ENCODE measurements at places on chromosomes 11 and 22.

DNA sequence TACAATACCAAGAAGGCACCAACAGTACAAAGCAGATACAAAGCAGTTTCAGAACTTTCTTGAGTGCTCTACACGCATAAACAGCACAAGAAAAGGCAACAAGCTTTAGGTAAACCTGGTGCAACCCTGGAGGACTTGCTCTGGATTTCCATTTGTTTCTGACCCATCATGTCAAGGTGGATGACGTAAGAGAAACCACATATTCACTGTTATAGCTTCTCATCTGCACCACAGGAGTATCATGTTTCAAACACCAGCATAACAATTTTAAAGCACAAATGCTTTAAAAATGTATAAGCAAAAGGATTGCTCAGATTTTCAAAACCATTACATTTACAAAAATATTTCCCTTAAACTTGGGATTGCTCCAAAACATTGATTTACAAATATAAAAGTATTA lies 25.0 kb upstream of the YPEL1 start:
- H3K36me3 ChIP-seq: peaks cover 38% of the 10 kb centered on the region
- no peaks in the 10 kb centered on the region for H3K27me3 ChIP-seq
- DNase-seq: no peak

GRCh38 chr11:13620063-13620462 lies 48.4 kb upstream of the FAR1 start:
- H3K4me3 ChIP-seq: no peak overlapping the region
- no peaks in the 10 kb centered on the region for H3K36me3 ChIP-seq
- H3K27ac ChIP-seq: no peak overlapping the region
- no peak for DNase-seq
- H3K4me1 ChIP-seq: no peaks in the 10 kb centered on the region

GRCh38 chr22:42227435-42227834 lies 43.0 kb downstream of the TCF20 start:
- no peak for DNase-seq
- H3K4me1 ChIP-seq: no peaks in the 10 kb centered on the region
- 0 out of 2 replicates have a peak, but pooled peaks cover 8% of the 10 kb centered on the region for H3K36me3 ChIP-seq
- H3K27me3 ChIP-seq: no peaks in the 10 kb centered on the region
- no peak overlapping the region for H3K4me3 ChIP-seq
- no peak overlapping the region for H3K27ac ChIP-seq

DNA sequence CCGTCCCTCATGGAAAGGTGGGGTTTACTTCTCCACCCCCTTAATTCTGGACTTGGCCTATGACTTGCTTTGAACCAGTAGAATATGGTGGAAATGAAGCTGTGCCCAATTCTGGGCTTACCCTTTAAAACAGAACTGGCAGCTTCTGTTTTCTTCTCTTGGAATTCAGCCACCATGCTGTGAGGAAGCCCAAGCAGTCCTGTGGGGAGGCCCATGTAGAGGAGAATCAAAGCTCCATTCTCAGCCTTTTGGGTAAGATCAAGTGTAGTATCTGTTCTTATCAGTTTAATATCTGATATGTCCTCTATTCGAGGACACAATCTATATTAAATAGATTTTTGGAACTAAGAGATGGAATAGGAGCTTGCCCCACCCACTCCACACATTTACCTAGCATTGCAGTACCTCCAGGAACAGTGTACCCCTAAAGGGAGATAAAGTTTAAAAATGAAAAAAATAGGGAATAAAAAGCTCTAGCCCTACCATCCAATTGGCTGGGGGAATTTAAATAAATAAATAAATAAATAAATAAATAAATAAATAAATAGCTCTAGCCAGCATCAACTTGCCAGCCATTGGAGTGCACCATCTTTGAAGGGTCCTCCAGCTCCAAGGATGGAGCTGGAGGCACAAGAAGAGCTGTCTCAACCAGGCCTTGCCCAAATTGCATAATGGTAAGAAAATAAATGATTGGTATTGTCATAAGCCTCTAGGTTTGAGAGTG lies 13.2 kb upstream of the SYVN1 start:
- no peaks in the 10 kb centered on the region for H3K27me3 ChIP-seq
- H3K27ac ChIP-seq: no peak overlapping the region
- no peaks in the 10 kb centered on the region for H3K36me3 ChIP-seq
- no peak for DNase-seq

GRCh38 chr11:77047007-77047927 lies 13.1 kb downstream of the B3GNT6 start:
- peaks cover 7% of the 10 kb centered on the region for H3K4me1 ChIP-seq
- no peaks in the 10 kb centered on the region for H3K36me3 ChIP-seq
- H3K27ac ChIP-seq: no peak overlapping the region
- peak overlapping the region; percentile 24 for H3K4me3 ChIP-seq

GRCh38 chr22:28773461-28773867 lies 969 bp downstream of the CCDC117 start:
- no peak for DNase-seq
- no peaks in the 10 kb centered on the region for H3K27me3 ChIP-seq
- H3K36me3 ChIP-seq: peaks cover 26% of the 10 kb centered on the region
- H3K4me3 ChIP-seq: peak overlapping the region; percentile 74
- no peaks in the 10 kb centered on the region for H3K4me1 ChIP-seq

- peaks cover 40% of the 10 kb centered on the region for H3K27me3 ChIP-seq
- no peak for DNase-seq
- no peaks in the 10 kb centered on the region for H3K36me3 ChIP-seq
- H3K4me1 ChIP-seq: no peaks in the 10 kb centered on the region
- H3K27ac ChIP-seq: no peak overlapping the region
Observed at GRCh38 chr11:64034411-64034811, 1.3 kb upstream of the FLRT1 start.

DNA sequence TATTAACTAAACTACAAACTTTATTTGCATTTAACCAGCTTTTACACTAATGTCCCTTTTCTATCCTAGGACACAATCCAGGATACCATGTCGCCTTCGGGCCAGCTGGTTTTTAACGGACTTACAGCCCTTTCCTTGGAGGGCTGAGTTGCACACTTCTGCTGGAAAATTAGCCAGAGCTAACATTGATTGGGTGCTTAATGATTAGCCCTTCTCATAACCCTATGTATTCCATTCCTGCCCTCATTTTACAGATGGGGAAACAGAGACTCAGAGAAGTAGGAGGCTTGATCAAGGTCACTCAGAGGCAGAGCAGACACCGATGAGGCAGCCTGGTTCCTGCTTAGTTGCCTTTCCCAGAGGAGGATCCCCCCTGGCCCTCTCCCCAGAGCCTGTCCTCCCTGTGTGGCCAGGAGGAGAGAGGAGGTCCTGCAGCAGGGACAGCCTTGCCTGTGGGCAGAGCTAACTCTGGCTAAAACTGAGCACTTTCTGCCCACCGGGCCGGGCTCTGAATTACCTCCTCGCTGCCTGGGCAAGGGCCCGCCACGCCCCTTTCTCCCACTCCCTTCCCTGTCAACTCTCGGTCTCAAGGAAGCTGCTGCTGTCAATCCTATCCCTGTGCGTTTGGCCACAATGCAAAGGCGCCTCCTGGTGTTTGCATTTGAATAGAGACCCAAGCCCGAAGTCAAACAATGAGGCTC lies 59.6 kb upstream of the PAX6 start:
- no peaks in the 10 kb centered on the region for H3K36me3 ChIP-seq
- H3K4me1 ChIP-seq: no peaks in the 10 kb centered on the region
- H3K4me3 ChIP-seq: no peak overlapping the region
- H3K27me3 ChIP-seq: peaks cover 17% of the 10 kb centered on the region
- no peak for DNase-seq
- no peak overlapping the region for H3K27ac ChIP-seq

DNA sequence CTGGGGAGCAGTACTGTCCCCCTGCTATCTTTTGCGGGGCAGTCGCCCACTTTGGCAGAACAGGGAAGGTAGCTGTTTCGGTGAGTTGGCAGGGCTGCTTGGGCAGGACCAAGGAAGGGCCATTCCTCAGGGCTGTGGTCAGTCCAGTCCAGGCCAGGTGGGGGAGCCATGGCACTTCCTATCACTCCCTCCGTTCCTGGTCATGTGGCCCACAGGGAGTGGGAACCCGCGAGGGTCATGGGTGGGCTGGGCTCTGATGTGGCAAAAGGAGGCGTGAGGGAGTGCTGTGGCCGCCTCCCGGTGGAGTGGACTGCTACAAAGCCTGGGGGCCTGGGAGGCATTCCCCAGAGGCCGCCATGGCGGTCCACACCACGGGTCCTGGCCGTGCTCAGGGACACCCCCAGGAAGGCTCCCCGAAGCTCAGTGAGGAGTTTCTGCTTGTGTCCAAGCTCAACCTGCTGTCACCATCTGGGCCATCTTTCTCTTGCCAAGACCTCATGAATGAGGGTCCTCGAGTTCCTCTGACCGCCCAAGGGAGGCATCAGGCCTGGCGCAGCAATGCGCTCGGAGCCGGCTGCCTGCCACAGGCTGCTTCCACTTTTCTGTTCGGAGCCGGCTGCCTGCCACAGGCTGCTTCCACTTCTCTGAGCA lies 11.9 kb downstream of the CHID1 start:
- H3K27me3 ChIP-seq: no peaks in the 10 kb centered on the region
- peaks cover 48% of the 10 kb centered on the region for H3K36me3 ChIP-seq
- H3K27ac ChIP-seq: no peak overlapping the region
- H3K4me3 ChIP-seq: no peak overlapping the region
- DNase-seq: no peak

- DNase-seq: no peak
- peaks cover 67% of the 10 kb centered on the region for H3K27me3 ChIP-seq
- H3K4me1 ChIP-seq: no peaks in the 10 kb centered on the region
- H3K36me3 ChIP-seq: no peaks in the 10 kb centered on the region
- no peak overlapping the region for H3K27ac ChIP-seq
- no peak overlapping the region for H3K4me3 ChIP-seq
Observed at GRCh38 chr22:36816339-36816635, 548 bp downstream of the PVALB start.

DNA sequence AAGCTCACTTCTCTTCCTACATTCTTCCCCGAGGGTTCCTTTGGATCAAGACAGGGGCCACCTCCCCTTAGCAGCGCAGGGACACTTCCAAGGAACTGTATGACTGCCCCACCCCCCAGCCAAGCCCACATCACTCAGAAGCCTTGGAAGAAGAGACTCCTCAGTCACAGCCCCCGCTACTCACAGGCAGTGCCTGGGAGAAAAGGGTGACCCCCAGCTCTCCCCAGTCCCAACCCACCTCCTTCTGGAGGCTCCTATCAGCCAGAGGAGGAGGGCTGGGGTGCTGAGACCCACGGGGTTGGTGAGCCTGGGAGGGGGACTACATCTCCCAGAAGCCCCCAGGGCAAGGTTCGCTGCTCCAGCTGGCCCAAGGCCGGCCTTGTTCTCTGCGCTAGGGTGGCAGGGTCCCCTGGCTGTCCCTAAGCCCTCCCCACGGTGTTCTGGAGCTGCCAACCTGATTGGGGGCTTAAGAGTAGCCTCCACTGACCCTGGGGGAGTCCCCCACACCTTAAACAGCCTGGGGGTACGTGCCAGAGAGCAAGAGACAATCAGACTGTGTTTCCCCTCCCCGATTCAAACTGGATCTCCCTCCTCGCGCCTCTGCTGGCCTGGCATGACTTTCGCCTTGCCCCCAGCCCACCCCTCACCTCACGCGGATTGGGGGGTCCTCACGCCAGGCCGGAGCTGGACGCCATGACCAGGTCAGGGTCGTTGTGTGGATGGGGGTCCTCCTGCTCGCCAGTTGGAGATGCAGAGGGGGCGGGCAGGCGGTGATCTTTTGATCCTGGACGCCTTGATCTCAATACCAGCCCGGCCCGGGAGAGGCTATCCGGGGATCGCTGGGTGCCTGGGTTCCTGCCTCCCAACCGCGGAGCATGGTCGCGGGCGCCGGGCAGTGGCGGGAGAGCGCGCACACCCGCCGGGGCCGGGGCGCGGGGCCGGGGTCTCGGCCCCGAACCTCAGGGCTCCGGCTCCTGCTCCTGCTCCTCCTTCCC lies 838 bp downstream of the BCL9L start:
- peaks cover 29% of the 10 kb centered on the region for H3K36me3 ChIP-seq
- H3K4me1 ChIP-seq: peaks cover 19% of the 10 kb centered on the region
- H3K27me3 ChIP-seq: no peaks in the 10 kb centered on the region
- H3K4me3 ChIP-seq: peak overlapping the region; percentile 82
- no peak for DNase-seq

DNA sequence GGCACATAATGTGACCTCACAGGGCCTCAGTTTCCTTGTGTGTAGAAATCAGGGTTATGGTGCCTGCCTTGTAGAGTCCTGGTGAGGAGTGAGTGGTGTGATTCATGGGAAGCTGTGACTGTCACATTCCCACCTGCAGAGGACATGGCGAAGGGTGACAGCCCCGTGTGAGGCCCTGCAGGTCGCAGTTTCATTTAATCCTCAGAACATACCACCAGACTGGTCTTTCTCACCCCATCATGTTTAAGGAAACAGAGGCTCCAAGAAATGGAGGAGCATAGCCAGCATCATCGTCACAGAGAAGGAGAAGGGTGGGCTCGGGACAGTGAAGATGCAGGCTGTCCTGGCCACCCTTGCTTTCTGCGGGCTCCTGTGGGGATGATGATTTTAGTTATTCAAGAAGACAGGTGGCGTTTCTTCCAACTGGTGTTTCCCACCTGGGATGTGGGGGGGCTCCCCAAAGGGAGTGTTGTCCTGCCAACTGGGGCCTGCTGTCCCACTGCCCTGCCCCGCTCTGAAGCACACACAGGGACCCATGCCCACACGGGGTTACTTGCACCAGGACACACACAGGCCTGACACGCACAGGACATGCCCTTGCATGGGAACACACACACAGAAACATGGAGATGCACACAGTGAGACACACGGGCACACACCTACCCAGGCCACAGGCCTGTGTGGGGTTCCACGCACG lies 100.2 kb downstream of the BCR start:
- H3K4me1 ChIP-seq: peaks cover 45% of the 10 kb centered on the region
- DNase-seq: peak; percentile 54
- H3K4me3 ChIP-seq: no peak overlapping the region

- no peaks in the 10 kb centered on the region for H3K36me3 ChIP-seq
- H3K27ac ChIP-seq: no peak overlapping the region
- no peaks in the 10 kb centered on the region for H3K27me3 ChIP-seq
Observed at GRCh38 chr11:128825050-128825784, 41.9 kb downstream of the KCNJ1 start.

DNA sequence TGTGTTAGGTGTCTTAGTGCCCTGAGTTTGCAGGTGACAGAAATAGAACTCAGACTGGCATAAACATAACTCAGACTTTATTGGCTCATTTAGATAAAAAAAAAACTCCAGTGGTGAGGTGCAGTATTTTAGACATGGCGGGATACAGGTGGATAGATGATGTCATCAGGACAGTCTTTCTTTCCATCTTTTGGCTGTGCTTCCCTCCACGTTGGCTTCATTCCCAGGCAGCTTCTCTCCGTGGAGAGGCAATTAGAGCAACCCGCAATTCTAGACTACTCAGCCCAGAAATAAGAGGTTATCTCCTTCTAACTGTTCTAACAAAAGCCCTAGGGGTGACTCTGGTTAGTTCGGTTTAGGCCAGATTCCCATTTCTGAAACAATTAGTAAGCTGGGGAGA lies 40.5 kb downstream of the NCAM1 start:
- peaks cover 4% of the 10 kb centered on the region for H3K4me1 ChIP-seq
- DNase-seq: no peak
- no peak overlapping the region for H3K4me3 ChIP-seq
- no peaks in the 10 kb centered on the region for H3K36me3 ChIP-seq
- no peaks in the 10 kb centered on the region for H3K27me3 ChIP-seq

DNA sequence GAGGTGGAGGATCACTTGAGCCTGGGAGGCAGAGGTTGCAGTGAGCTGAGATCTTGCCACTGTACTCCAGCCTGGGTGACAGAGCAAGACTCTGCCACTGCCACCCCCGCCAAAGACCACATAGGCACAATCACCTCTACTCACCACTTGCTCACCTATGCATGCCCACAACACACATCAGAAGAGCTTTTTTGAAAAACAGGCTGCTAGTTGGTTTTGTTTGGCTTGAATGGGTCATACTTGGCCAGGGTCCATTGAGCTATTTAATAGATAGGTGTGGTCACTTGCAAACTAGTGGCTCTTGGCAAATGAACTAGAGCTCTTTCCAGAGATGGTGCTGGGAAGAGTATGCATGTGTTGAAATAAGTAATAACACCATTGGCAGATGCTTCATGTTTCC lies 80.1 kb downstream of the EMSY start:
- H3K4me3 ChIP-seq: no peak overlapping the region
- H3K4me1 ChIP-seq: peaks cover 16% of the 10 kb centered on the region
- peaks cover 62% of the 10 kb centered on the region for H3K36me3 ChIP-seq
- H3K27me3 ChIP-seq: no peaks in the 10 kb centered on the region
- no peak overlapping the region for H3K27ac ChIP-seq
